Activated CD4-positive, alpha-beta T cell treated with anti-CD3 and anti-CD28 coated beads, Interleukin-2, amount 50 U/mL, for 48 hours (primary cell): ENCODE measurements at places on chromosomes 12 and 14.

- DNase-seq = peak; percentile 11
Observed at GRCh38 chr12:123519141-123520001, 14.1 kb downstream of the RILPL1 start.

- DNase-seq = no peak
Observed at GRCh38 chr14:35558680-35559079, 24.7 kb downstream of the INSM2 start.

- peak; percentile 80 for DNase-seq
Observed at GRCh38 chr12:123237646-123238329, 4.6 kb downstream of the MTRFR start.

GRCh38 chr14:101217080-101217463, 313.6 kb upstream of the RTL1 start:
- no peak for DNase-seq

DNA sequence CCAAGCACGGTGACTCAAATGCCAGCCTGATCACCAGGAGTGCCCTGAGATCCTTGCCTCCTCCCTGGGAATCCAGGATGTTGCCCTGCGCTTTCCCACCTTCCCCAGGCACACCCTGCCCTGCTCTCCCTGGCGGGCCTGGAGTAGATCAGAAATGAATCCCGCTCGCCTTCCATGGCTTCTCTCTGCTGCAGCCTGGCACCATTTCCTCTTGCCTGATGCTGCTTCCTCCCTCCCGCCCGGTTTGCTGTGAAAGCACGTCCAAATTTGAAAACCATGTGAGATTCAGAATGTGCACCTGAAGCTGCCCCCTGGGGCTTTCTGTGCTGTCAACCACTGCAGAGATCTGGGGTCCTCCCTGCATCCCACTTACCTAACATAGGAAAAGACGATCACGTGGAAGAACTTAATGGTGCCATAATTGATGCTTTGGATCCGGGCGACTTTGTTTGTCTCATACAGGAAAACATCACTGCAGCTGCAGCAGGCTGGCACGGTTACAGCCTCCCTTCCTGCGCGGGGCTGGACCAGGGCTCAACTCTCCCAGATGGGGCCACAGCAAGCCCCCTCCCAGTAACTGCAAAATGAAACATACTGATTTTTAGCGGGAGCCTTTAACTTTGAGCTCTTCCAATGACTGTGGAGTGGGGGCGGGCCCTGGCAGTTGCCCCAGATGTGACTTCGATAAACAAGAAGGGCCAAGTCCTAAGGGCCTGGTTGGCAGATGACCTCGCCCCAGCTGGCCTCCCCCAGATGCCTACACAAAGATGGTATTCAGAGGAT, 24.9 kb upstream of the C12orf76 start:
- peak; percentile 37 for DNase-seq

DNA sequence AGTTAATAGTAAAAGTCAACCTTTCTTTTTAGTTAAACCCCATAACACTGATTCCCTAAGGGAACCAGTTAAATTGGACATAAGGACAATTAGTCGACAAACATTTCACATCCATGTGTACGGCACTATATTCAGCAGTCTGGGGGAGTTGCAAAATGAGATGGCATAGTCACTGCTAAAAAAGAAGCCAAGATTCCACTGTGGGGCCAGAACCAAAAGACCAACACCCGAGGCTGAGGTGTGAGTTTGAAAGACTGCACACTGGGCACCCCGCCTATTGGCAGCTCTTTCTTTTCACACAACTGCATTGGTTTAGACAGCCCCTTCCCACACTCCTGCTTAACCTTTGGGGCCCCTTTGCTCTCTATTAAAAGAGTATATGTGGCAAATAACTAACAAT, 16.7 kb downstream of the SETD3 start:
- no peak for DNase-seq

- DNase-seq = no peak
Observed at GRCh38 chr14:78566859-78567172, 396.6 kb downstream of the NRXN3 start.

DNA sequence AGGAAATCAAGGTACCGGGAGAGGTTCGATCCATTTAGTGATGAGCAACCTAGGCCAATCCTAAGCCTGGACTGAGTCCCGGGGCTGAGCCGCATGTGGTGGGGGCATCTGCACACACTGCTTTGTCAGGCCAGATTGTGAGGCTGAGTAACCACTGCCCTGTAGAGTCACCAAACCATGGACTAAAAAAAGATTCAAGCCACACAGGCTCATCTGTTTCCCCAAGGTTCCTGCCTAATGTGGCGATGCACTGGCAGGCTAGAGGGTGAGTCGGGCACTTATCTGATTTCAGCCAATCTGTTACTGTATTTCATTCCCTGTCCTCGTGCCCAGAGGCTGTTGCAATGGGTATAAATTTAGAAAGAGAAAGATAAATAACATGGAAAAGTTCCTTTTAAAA, 140.8 kb downstream of the TTC7B start:
- DNase-seq = no peak

DNA sequence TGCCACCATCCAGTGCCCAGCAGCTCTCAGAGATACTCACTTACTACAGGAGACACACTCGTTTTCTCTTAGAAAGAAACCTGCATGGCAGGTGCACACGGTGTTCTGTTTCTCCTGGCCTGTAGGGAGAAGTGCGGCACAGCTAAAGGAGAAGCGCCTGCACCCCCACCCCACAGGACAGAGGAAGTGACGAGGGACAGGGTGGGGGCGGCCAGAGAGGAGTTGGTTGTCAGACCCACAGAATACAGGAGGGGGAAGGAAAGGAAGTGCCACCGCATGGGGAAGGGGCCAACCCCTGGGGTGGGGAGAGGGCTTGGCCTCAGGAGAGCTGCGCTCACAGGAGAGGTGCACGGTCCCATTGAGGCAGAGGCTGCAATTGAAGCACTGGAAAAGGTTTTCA, 8.8 kb downstream of the TNFRSF1A start:
- no peak for DNase-seq

- DNase-seq = no peak
Observed at GRCh38 chr12:50201987-50202521, 34.9 kb upstream of the CERS5 start.

DNA sequence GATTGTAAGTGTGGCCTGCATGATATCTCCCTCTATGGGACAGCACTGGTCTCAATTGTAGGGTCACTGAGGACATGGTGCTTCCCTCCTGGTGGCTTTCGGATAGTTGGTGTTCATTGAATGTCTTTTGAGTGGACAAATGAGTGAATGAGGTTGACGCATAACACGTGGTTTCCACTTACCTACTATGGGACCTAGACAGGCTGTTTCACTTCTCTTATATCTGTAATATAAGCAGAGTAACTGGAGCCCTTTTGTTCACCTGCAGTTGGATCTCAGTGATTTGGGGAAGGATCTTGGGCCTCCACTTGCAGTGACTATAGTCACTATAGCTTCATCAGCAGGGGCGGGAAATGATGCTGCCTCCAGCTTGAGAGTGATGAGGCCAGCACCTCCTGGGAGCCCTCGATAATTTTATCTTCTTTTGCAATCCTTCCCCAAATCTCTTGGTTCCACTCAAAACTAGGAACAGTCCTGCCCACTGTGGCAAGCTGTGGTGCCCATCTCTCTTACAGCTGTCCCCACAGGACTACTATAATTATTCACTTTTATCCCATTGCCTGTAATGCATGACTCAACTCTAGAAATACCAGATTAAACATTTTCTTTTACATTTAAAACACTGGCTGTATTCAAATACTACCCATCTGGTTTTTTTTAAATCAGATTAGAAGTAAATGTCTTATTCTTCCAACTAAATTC, 242.9 kb downstream of the CHST11 start:
- DNase-seq = peak; percentile 61

DNA sequence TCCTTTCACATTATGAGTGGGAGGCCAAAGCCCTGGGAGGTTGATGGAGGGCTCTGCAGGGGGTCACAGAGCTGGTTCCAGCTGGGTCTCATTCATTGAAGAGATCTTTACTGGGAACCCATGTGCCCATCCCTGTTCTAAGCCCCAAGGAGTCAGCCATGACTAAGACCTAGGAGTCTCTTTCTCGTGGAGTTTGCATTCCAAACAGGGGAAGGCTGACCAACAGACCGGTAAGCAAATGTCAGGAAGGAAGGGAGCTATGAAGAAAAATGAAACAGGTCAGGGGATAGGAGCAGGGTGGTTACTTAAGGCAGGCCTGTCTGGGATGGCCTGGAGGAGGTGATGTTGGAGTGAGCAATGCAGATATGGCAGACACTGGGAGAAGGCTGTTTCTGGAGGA, 31.5 kb downstream of the SYNDIG1L start:
- DNase-seq = no peak

GRCh38 chr14:35459776-35460175, 55.2 kb upstream of the NFKBIA start:
- DNase-seq = no peak

DNA sequence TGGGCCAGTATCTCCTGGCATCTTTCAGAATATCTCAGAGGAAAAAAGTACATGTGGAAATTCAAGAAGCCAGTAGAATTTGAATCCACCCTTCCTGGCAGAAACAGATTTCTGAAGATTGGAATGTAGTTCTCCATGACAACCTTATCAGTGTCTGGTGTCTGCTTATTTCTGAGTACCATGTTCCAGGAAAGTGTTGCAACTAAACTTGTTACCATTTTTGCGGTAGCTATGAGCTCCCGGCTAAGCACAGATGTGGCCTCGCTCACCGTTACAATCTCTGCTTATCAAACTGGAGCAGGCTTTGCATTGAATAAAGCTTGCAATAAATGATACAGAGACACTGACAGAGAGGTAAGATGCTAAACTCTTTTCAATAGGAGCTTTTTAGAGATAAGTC, 13.0 kb upstream of the ITPR2 start:
- DNase-seq = no peak

GRCh38 chr14:100066962-100067361, 1.7 kb downstream of the EVL start:
- peak; percentile 50 for DNase-seq

DNA sequence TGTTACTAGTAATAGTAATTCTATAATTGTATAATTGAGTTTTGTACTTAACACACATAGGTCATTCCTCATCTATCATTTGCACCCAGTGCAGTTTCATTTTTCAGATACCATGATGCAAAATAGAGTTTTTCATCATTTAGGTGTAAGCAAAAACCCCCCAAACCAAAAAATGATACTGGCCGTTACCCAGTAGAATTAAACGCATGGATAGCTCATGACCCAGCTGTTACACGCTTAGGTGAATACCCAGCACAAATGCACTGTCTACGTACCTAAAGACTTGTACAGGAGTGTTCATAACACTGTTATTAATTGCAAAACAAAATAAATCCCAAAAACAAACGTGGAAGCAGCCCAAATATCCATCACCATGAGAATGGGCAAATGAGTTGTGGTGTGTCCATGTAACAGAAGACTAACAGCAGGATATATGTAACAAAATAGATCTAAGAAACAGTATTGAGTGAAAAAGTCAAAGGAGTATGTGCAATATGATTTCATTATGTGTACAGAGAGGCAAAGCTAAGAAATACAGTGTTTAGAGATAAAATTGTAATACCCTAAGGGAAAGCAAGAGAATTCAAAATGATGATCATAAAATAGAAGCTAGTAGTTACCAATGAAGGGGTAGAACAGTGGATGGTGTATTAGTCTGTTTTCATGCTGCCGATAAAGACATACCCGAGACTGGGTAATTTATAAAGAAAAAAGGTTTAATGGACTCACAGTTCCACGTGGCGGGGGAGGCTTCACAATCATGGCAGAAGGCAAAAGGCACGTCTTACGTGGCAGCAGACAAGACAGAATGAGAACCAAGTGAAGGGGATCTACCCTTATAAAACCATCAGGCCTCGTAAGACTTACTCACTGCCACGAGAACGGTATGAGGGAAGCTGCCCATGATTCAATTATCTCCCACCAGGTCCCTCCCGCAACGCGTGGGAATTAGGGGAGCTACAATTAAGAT, 49.8 kb downstream of the EID3 start:
- no peak for DNase-seq

DNA sequence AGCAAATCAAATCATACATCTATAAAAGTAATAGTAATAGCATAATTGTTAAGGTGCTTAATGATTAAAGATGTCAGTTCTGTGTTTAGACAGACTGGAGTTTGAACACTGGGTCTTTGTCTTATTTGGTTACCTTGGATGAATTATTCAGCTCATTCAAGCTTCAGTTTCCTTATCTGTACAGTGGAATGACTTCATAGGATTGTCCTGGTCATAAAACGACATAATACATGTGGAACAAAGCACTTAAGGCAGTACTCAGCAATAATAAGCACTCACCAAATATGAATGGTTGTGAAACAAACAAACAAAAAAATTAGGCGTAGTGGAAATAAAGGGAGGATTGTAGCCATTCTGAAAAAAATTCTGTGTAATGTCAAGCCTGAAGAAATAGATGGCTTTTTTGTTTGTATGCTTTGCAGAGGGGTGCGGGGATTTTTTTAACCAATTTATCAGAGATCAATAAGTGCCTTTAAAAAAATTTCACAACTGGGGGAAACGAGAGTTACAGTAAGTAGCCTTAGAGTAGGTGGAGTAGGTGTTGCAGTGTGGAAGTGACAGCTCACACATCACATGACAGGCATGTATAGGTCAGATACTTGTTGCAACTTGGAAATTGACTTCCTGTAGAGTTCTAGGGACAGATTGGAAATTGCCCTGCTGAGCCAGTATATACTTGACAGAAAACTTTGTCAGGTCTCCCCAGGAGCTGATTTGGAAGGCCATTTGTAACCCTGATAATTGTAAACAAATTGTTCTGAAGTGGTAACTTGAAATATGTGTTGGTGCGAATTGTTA, 157.7 kb downstream of the SLC15A5 start:
- no peak for DNase-seq

- no peak for DNase-seq
Observed at GRCh38 chr14:37019488-37019887, 152.9 kb downstream of the SLC25A21 start.

GRCh38 chr14:20998674-20999366, at the start of gene SLC39A2:
Gene SLC39A2, plus strand, starts transcription at chr14:20999293. Its CDS starts 154 bp downstream, at chr14:20999447.
- DNase-seq = no peak

DNA sequence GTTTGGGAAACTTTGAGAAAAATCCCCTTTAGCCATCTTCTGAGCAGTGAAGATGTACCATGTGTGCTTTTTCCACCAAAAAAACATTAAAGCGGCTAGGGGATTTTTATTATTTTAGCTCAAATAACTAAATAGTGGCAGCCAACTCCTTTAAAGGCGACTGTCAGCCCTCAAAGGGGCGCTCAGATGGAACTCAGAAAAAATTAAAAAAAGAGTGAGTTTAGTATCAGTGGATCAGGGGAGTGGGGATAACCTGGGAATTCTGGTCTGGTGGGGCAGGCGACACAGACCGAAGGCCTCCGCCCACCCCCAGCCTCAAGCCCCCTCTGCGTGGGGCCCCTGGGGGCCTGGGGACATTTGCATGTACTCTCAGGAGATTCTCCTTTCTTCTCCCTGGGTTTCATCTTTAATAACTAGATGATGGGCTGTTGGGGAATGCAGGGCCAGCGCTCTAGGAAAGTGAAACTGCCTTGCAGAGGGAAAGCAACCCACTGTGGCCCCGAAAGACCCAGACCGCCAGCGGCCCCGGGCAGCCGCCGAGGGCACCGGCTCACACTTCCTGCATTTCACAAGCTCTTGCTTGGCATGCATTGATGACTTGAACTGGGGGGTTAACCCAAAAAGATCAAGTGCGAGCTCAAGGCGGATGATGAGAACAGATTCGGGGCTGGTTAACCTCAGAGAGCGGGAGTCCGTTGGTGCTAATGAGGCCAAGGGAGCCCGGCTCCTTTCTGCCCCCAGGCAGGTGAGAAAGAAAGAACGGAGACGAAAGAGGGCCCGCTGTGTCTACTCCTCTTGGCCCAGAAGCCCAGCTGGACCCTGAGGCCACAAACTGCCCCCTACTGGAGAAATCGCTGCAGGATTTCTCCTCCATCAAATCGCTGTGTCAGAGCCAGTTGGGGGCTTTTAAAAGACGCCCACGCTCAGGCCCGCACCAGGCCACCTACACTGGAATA, 7.3 kb upstream of the BATF start:
- DNase-seq = peak; percentile 53

- no peak for DNase-seq
Observed at GRCh38 chr14:49947506-49947905, 54.6 kb downstream of the ARF6 start.
